A549 treated with RU486 at 1 μM for 4 hours (cell line): ENCODE measurements at places on chromosomes 12 and 14. TPM values are rescaled to one million over a fixed set of nuclear protein-coding genes. Genes with fewer than 3 reads are reported as not detected.

Gene CLEC1B
- total RNA-seq = not detected in 5 replicates

Gene ANKRD33
- 0.14 to 0.24 TPM in 2 of 5 replicates, not detected in the others for total RNA-seq

Gene DYRK4
- 40.7 to 57.4 TPM (median 44.6 TPM) in 5 replicates for total RNA-seq

Gene SLC16A7
- 0.07 to 0.21 TPM (median 0.16 TPM) in 5 replicates for total RNA-seq

Gene CLEC9A
- not detected in 5 replicates for total RNA-seq

Gene TDRD9
- not detected in 5 replicates for total RNA-seq

Gene FIGNL2
- total RNA-seq = 0.22 to 0.41 TPM (median 0.30 TPM) in 5 replicates

Gene NOS1
- 0.43 to 0.61 TPM (median 0.53 TPM) in 5 replicates for total RNA-seq

Gene LRIG3
- 5.1 to 7.2 TPM (median 6.0 TPM) in 5 replicates for total RNA-seq

Gene METTL1
- 52.1 to 68.7 TPM (median 54.0 TPM) in 5 replicates for total RNA-seq

Gene NKX2-1
- 0.07 TPM in 1 of 5 replicates, not detected in the others for total RNA-seq

Gene PSEN1
- total RNA-seq = 48.8 to 73.6 TPM (median 61.8 TPM) in 5 replicates

Gene AHNAK2
- 182 to 214 TPM (median 186 TPM) in 5 replicates for total RNA-seq
